ENCODE measurements at places on chromosomes 3 and 15.

GRCh38 chr15:61315471-61315870, 86.4 kb upstream of the RORA start:
- no peak for DNase-seq

GRCh38 chr3:45182915-45183871, 37.0 kb upstream of the CDCP1 start:
- peak; percentile 45 for DNase-seq

DNA sequence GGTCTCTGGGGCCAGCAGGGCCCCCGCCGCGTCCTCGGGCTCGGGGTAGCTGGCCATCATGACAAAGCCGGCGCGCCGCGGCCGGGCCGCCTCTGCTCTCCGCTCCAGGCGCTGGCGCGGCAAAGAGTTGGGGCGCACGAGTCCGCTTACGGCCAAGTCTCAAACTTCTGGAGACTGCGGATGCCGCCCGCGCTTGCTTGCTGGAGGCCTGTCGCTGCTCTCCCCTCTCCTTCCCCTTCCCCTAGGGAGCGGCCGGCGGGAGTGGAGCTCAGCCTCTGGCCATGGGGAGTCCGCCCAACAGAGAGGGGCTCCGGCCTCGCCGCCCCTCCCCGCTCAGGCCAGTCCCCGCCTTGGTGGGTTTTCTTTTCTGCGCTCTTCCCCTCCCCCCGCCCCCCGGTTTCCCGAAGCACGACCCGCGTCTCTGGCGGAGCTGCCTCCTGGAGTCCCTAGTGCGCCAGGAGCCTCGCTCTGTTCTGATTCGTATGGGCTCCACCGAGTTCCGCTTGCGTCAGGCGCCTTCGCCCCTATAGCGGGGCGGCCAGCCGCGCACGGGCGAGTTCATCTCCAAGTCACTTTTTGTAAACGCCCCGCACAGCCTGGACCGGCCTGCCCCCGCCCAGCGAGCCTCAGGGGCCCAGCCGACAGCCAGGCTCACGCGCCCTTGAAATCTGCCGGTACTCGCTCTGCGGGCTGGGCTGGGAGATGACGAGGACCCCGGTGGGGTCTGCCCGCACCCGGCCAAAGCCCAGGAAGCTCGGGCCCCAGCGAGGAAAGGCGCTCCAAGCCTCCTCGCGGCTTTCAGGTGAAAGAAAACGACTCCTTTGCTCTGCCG, at the start of the genes FOXL2 and FOXL2NB:
TSS of gene FOXL2 (minus strand) at position 475 of the 832 bp plus-strand sequence. CDS start at position 60, 415 bp downstream.
TSS of gene FOXL2NB (plus strand) at position 555 of the 832 bp plus-strand sequence. CDS start at position 703, 148 bp downstream.
- peak; percentile 62 for DNase-seq

- DNase-seq: peak; percentile 74
These were observed at the start of gene RASA2 for GRCh38 chr3:141486746-141487520. RASA2 (plus strand) TSS chr3:141487027; CDS start chr3:141487084, 57 bp downstream.

GRCh38 chr3:169964176-169964575, 2.4 kb upstream of the SEC62 start:
- DNase-seq: no peak

DNA sequence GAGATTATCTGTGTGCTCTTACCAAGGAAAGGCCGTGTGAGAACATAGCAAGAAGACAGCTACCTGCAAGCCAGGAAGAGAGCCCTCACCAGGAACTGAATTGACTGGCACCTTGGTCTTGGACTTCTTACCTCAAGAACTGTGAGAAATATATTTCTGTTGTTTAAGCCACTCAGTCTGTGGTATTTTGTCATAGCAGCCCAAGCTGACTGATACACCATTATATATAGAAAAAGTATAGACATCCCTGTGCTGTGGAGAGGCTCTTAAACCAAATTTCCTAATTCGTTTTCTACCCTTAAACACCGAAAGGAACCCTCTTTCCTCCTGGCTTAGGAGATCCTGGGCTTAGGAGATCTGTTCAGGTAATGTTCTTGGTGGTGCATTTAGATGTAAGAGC, 44.8 kb downstream of the CGNL1 start:
- DNase-seq: no peak

- peak; percentile 90 for DNase-seq
These were observed 91.3 kb downstream of the TMEM266 start for GRCh38 chr15:76150971-76151598.

- DNase-seq: no peak
These were observed 101.6 kb upstream of the LINGO1 start for GRCh38 chr15:77734306-77734705.

DNA sequence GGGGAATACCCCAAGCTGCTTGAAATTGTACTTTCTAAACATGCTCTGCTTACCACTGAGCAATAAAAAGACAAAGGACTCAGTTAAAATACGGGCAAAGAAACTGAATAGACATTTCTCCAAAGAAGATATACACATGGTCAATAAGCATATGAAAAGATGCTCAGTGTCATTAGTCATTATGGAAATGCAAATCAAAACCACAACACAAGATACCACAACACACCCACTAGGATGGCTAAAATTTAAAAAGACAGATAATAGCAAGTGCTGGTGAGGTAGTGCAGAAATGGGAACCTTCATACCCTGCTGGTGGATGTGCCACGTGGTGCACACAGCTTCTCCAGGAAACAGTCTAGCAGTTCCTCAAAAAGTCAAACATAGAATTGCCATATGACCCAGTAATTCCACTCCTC, 21.3 kb downstream of the LRIG1 start:
- DNase-seq: no peak

- DNase-seq: no peak
These were observed 192.5 kb downstream of the GOLGA6L6 start for GRCh38 chr15:20348900-20349773.

Measured in glutamatergic neuron (in vitro differentiated cells).